ENCODE measurements at places on chromosomes 16 and 17. TPM values are rescaled to one million over a fixed set of nuclear protein-coding genes. Genes with fewer than 3 reads are reported as not detected.
A peak's percentile ranks its signal among the peaks of the same experiment; 100 is the strongest.

GRCh38 chr16:68492151-68492542 lies 43.8 kb upstream of the SMPD3 start:
- no peak for DNase-seq

- DNase-seq, result no peak
Measured at GRCh38 chr16:56695246-56695645, 13.0 kb downstream of the MT1X start.

- DNase-seq, result no peak
Measured at GRCh38 chr17:14580499-14580898, 279.6 kb downstream of the HS3ST3B1 start.

DNA sequence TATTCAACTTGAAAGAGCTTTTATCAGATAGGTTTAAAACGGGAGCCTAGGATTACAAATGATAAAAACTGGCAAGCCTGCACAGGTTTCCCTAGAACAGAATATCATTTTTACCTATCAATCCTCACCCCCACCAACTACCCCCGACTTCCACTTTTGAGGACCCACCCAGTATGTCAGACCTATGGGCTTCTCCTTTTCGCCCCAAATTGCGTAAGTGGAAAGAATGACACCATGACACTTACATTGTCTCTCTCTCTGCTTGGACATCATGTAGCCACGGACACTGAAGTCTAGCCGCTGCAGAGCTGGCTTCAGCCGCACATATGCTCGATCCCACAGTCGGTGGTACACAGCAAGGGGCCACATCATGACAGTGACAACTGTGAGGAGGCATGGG lies 7.4 kb upstream of the PSMC3IP start:
- DNase-seq, result no peak

GRCh38 chr16:53901408-53901807 lies 197.5 kb downstream of the FTO start:
- DNase-seq, result no peak

GRCh38 chr16:49720225-49720624 lies 135.7 kb downstream of the ZNF423 start:
- DNase-seq, result no peak

DNA sequence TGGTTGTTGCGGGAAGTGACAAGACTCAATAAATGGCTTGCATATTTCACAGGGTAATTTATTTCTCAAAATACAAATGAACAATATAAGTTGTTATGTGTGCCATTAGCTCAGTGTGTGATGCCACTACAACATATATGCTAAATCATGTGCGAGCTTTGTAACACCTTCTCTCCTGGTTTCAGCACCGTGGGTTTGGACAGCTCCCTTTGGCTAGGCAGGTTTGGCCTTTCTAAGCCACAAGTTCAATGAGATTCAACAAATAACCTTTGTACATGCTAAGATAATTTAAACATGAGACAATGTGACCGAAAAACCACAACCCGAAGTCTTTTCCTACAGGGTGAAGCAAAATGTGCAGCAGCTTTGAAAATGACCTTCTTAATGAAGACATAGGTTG lies 563.9 kb downstream of the TMEM114 start:
- no peak for DNase-seq

GRCh38 chr17:50624321-50624934 lies 10.3 kb upstream of the ABCC3 start:
- no peak for DNase-seq

DNA sequence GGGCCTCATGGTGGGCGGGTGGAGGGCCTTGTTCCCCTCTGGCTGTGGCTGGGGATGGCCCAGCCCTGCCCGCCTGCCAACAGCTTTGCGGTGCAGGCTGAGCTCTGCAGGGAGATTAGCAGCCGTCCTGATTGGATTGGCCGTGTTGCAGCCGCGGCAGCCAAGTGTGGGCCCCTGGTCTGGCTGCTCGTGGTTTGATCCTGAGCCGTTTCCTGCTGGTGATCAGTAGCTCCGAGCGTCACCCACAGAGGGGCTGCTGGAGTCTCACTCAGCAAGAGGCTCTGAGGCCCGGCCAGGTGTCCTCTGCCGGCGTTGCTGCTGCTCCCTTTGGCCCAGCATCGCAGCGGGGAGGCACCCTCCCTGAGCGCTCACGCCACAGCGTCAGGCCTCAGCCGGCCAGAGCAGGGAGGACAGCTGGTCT lies 32.5 kb downstream of the BAIAP2 start:
- no peak for DNase-seq

- DNase-seq, result peak; percentile 55
Measured at GRCh38 chr16:86519649-86520316, 9.5 kb downstream of the FOXF1 start.

- no peak for DNase-seq
Measured at GRCh38 chr16:31351246-31351941, 3.6 kb upstream of the ITGAX start.

DNA sequence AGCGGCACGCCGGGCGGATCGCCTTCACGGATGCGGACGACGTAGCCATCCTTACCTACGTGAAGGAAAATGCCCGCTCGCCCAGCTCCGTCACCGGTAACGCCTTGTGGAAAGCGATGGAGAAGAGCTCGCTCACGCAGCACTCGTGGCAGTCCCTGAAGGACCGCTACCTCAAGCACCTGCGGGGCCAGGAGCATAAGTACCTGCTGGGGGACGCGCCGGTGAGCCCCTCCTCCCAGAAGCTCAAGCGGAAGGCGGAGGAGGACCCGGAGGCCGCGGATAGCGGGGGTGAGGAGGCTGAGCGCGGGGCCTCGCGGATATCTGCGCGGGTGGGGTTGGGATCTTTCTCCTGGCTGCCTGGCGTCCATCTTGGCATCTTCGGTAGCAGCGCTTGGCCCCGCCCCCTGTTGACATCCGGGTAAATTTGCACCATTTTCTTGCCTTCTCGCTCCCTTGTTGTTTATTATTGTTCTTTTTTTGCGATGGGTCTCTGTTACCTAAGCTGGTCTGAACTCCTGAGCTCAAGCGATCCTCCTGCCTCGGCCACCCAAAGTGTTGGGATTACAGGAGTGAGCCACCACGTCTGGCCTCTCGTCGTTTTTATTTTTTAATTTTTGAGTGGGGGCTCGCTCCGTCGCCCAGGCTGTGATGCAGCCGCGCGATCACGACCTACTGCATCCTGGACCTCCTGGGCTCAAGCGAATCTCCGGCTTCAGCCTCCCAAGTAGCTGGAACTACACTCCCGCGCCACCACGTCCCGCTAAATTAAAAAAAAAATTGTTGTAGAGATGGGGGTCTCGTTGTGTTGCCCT lies 898 bp downstream of the TERF2IP start:
- DNase-seq, result peak; percentile 89

- peak; percentile 76 for DNase-seq
Measured at GRCh38 chr16:74724820-74725549, 24.3 kb upstream of the MLKL start.

DNA sequence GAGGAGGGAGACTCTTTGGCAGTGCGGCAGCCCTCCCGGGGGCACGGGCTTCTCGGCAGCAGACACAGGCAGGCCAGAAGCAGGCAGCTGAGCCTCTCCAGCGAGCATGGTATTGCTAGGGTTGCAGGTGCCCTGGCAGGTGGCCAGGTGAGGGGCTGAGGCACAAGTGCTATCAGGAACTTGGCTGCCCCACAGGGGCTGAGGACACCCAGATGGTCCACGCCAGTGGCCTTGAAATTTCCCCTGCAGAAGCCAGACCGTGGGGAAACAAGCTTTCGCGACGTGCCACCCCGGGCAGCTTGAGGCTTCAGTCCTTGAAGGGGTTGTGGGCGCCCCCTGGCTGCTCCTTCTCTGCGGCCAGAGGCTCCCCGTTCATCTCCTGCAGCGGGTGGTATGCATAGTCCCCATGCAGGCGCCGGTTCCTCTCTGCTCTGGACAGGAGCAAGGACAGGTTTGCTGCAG lies 8.5 kb downstream of the NAGPA start:
- no peak for DNase-seq

- DNase-seq, result peak; percentile 93
Measured at GRCh38 chr16:88764913-88765349, 20.1 kb downstream of the PIEZO1 start.

DNA sequence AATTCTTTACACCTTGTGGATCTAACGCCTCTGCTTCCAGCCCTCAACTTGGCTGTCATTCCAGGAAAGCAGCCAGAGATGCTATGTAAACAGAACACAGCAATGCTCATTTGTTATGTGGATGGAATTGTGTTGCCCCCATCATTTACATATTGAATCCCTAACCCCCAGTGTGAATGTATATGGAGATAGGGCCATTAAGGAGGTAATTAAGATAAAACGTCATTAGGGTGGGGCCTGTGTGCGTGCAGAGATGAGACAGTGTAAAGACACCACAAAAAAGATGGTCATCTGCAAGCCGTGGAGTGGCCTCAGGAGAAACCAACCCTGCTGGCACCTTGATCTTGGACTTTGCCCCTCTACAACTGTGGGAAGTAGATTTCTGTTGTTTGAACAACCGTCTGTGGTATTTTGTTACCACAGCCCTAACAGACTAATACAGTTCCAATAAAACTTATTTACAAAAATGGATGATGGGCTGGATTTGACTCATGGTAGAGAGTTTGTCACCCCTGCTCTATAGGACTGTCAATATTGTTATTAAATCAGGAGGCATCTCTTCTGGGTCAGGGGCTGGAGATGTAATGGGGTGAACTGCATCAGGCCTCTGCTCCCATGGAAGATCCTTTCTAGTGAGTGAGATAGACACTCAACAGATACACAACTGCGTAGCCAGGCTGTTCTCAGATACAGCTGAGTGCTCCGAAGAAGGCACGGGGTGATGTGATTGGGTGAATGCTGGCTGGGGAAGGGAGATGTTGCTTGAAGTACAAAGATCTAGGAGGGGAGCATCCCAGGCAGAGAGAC lies 339.0 kb downstream of the SNX29 start:
- no peak for DNase-seq

DNA sequence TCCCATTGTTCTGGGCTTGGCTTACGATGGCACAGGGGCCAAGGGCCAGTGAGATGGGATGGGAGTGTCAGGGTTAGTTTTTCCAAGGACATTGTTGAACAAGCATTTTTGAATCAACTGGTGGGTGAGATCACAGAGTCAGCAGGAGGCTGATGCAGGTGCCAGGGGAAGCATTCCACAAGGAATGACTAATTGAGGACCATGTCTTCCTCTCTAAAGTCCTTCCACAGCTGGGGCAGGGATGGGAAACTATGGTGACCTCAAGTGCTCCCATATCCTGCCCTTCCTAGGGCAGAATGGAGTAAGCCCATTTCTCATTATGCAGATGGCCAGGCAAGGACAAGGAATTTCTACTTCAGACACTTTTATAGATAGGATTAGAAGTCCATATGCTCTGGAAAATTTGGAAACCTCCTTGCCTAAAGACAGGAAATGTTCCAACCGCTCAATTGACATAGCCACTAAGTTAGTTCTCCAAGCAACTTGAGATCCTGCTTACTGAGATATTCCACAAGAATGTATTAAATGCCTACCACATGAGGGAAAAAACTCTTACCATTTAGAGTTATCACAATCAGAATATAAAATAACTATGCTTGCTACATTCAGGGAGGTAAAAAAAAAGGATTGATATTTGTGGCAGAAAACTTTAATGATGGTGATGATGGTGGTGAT lies 21.2 kb upstream of the ENGASE start:
- DNase-seq, result no peak

DNA sequence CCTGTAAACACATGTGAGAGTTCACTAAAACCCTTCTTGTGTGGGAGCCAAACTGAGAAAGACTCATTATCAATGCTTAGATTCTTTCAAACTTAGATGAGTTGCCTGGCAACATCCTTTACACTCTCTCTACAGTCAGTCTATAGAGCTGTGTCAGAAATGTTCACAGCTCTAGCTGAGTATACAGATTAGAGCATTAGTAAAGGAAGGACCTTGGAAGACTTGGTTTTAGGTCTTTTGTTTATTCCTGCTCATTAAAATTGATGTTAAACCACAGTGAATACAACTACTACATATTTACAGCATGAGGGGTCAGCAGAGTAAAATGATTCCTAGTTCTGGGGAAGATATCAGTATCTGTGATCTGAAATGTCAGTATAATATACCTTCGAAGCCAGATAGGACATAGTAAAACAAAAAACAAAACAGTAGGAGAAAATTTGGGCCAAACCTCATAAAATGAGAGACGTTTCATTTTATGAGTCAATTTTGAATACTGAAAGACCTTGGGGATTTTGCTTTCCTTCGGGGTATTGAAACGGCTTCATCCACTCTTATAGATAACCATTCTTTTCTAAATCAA lies 186.0 kb downstream of the TANC2 start:
- no peak for DNase-seq

- DNase-seq, result no peak
Measured at GRCh38 chr16:50267651-50268050, 1.3 kb downstream of the ADCY7 start.

DNA sequence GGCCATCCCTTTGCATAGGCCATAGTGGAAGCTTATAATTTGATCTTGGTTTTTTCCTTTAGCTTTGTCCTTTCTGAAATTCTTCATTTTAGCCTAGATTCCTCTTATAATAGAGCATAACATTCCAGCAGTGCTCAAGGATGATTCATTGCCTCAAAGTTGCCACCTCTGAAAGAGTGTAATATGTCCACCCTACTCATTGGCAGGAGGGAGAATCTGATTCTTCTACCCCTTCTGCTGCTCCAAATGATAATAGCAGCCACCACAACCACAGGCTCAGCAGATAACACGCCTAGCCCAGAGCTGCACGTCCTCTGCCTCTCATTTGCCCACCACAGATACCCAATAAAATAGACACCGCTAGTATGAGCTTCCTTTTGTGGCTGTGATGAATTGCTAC lies 337.4 kb upstream of the HSBP1 start:
- DNase-seq, result no peak

GRCh38 chr17:41326173-41327145 lies 10.9 kb upstream of the KRTAP17-1 start:
- no peak for DNase-seq

DNA sequence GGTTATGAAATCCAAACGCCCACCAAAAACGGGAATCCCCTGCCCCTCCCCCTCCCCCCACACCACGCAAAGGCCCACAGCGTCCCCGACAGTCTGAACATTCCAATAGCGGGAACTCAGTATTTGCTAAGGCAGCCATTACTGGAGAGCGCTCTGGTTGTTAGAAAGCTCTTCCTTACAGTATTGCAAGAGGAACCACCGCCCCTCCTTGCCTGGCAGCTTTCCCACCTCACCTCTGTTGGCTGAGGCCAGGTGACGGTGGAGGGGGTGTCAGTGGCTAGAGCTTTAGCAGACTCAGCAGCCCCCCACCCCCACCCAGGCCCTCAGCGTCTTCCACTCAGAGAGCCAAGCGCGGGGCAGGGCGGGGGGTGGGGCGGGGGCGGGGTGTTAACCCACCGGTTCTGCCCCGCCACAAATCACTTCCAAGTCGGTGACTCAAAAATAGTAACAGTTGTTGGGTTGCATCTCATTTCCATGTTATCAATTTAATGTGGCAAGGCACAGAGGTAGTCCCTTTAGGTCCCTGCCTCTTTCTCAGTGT lies 2.2 kb upstream of the PLEKHH3 start:
- DNase-seq, result peak; percentile 76

- no peak for DNase-seq
Measured at GRCh38 chr17:81659038-81659437, 2.7 kb upstream of the PDE6G start.

Gene SLC16A6
- 9.9 TPM for total RNA-seq

Gene KRTAP9-1
- not detected for total RNA-seq

Gene CLEC3A
- not detected for total RNA-seq

Gene ST6GALNAC2
- total RNA-seq, result 24.4 TPM

Gene C17orf78
- total RNA-seq, result not detected

Gene DDX19B
- total RNA-seq, result 25.3 TPM

Gene NLRC5
- 54.4 TPM for total RNA-seq

Gene KCNH6
- total RNA-seq, result 4.2 TPM

Gene OTOP2
- not detected for total RNA-seq

Gene HSPB9
- not detected for total RNA-seq
